NCI-H1105 (cell line): ENCODE measurements at places on chromosomes 7 and 10.

GRCh38 chr10:88624840-88625239, 38.3 kb downstream of the LIPJ start:
- DNase-seq, result no peak

GRCh38 chr10:3554121-3554522, 230.9 kb downstream of the KLF6 start:
- no peak for DNase-seq

- DNase-seq, result no peak
Observed at GRCh38 chr10:5762531-5762930, 50.7 kb downstream of the GDI2 start.

DNA sequence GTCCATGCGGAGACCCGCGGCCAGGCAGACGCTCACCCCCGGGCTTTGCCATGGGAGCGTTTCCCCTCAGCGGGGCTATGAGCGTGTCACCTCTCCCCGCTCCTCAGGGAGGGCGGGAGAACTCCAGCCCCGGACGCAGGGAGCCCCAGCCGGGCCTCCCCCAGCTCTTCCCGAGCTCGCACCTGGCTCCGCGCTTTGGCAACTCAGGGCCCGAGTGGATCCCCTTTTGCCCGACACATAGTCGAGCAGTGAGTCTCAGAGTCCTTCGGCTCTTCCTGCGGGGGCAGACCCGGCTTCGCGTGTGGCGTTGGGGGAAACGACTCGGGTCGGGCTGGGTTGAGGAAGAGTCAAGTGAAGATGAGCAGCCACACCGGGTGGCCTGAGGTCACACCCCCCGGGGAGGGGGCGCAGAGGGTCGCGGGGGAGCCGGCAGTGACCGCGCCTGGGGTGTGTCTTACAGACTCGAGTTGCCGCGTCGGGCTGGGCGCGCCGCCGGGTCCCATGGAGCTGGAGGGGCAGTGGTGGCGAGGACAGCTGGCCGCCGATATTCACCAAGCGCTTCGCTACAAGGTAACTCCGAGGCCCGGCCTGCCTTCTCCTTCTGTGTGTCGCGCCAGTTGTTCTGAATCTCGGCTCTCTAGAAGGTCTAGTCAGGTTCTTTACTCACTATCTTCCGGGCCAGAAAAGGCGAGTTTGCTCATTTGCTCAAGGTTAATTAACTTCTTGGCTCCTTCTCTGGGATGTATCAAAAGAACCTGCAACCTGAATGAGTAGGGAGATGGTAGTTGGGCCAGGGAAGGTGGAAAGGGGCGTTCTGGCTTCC, 721 bp downstream of the CCNJ start:
- DNase-seq, result peak; percentile 6

DNA sequence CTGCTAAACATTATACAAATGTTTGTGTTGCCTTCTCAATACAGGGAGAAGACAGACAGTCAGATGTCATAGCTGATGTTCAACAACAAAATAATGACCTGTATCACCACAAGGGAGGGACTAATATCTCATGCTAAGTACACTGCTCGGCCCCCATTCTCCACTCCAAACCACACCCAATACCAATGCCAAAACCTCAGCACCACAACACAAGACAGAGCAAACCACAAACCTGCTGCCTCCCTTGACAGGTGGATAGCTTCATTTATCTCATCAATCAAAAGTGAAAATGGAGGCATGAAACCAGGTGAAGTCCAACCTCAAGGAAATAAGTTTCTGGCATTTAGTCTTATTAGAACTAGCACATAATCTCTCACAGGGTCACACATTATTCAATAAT, 109.5 kb downstream of the PARD3 start:
- DNase-seq, result no peak

DNA sequence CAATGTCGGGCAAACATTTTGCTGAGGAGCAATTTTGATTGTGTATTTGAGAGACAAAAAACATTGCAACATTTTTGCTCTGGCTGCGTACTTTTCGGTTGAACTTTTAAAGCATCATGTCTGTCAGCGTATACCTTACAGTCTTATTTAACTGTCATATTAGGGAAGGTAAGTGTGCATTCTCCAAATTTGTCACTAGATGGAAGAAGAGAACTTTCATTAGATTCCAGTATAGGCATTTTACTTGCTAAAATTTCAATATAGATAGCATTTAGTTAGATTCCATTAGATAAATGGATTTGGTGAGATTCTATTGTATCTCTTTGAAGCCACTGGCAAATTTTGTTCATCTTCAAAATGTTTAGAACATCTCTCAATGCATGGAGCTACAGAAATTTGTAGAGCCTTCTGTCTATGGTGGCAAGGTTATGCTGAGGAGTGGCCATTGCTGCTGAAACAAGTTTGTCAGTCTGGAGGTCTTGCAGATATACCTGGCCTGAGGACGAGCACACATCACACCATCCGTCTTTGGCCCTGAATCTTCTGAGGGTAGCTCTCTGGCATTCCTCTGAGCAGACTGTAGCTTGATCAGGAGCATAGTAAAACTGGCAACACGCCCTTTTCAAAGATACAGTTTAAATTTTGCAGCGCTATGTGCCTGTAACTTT, 437.5 kb upstream of the MBL2 start:
- no peak for DNase-seq

DNA sequence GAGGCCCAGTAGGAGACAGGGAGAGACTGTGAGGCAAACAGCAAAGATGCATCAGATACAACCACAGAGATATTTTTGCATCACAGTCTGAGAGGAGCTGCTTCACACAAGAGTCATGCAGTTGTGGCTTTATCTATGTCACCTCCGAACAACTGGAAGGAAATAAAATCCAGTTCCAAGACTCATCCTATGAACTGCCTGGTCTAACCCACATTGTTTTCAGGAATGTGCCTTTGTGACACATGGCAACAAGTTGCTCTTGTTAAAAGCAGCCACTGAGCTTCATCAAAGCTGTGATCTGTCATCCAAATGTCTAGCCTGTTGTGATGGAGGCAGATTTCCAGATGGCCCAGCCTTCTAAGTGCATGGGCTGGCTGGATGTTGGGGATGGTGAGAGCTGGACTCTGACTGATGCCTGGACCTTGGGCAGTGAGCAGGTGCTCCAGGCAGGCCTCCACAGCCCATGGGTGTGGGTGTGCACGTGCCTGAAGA, 255.0 kb downstream of the BMPER start:
- DNase-seq, result no peak

DNA sequence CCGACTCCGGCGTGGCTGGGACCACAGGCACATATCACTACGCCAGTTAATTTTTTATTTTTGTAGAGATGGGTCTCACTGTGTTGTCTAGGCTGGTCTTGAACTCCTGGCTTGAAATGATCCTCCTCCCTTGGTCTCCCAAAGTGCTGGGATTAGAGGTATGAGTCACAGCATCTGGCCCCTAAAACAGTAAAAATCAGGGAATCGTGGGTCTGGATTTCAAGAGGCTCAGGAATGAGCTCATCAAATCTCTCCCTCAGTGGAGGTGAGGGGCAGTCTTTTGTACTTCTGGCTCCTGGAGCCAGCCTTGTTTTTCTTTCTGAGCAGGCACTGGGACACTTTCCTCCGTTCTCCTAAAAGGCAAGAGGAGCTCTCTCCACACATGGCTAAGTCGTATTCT, 32.1 kb upstream of the RHEB start:
- no peak for DNase-seq

- no peak for DNase-seq
Observed at GRCh38 chr7:151592868-151593486, 73.3 kb upstream of the RHEB start.

DNA sequence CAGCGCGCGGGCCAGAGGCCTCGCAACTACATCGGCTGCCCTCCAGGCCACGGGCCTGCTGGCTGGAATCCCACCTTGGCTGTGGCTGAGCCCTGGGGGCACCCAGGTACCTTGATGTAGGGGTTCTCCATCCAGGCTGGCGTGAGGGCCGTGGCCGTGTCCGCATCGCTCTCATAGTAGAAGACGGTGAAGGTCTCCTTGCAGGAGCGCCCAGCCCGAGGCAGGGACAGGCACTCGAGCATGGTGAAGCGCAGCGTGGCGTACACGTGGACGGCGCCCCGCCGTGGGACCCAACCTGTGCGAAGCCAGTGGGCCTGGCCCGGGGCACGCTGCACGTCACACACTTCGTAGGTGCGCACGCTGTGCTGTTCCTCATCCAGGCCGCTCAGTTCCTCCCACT, 3.8 kb downstream of the EPHB4 start:
- no peak for DNase-seq

- no peak for DNase-seq
Observed at GRCh38 chr7:71633551-71634008, 501.6 kb downstream of the GALNT17 start.

GRCh38 chr7:50246551-50246950, 58.0 kb upstream of the IKZF1 start:
- DNase-seq, result no peak

DNA sequence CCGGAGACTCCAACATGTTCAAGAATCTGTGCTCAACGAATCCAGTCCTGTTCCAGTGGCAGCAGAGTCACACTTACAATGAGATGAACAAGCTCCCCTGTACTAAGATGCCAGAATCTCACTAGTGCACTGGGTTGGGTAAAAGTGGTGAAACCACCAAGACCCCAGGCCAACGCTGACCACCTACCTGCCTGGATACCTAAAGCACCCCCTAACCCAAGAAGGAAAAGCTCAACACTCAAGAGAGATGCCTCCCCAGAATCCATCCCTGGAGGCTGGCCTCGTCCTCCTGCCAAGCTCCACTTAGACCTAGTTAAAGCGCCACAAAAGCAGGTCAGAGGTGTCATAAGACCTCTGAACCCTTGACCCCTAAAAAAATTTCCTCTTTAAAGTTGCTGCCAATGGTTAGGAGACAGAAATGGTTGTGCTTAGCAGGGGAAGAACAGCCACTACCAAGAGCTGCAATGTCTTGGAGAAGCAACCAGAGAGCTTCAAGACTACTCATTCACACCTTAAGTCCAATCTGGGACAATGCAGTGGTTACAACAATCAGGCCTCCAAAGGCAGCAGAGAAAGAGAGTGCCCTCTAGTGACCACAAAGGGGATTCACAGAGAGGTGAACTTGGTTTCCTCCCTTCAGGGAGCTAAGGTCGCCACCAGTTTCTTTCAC, 94.6 kb upstream of the MACROH2A2 start:
- no peak for DNase-seq

GRCh38 chr10:123995461-123996131, 97.8 kb downstream of the CHST15 start:
- DNase-seq, result no peak

- no peak for DNase-seq
Observed at GRCh38 chr10:72201293-72201692, 14.5 kb upstream of the ANAPC16 start.

DNA sequence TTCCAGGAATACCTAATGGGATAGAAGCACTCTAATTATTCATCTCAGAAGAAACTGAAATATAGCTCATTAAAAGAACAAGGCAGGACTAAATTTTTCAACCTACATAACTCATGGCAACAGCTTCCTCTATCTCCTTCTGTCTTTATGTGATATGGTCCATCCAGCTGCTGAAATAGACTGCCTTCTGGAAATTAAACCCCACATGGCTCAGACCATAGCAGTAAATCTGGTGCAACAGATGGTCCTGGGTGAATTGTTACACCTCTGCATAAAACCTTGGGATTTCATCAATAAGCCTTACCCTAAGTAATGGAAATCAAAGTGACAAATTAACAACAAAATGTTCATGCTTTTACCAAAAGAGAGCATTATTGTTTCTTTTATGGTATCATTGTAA, 205.6 kb upstream of the CSTF2T start:
- no peak for DNase-seq

- no peak for DNase-seq
Observed at GRCh38 chr7:73773700-73774517, 3.8 kb upstream of the CLDN3 start.

GRCh38 chr7:3134745-3135144, 91.1 kb upstream of the CARD11 start:
- no peak for DNase-seq

- no peak for DNase-seq
Observed at GRCh38 chr10:114335614-114336013, 68.7 kb downstream of the AFAP1L2 start.
